ENCODE measurements at places on chromosomes 3 and 15.
A peak's percentile ranks its signal among the peaks of the same experiment; 100 is the strongest.

DNA sequence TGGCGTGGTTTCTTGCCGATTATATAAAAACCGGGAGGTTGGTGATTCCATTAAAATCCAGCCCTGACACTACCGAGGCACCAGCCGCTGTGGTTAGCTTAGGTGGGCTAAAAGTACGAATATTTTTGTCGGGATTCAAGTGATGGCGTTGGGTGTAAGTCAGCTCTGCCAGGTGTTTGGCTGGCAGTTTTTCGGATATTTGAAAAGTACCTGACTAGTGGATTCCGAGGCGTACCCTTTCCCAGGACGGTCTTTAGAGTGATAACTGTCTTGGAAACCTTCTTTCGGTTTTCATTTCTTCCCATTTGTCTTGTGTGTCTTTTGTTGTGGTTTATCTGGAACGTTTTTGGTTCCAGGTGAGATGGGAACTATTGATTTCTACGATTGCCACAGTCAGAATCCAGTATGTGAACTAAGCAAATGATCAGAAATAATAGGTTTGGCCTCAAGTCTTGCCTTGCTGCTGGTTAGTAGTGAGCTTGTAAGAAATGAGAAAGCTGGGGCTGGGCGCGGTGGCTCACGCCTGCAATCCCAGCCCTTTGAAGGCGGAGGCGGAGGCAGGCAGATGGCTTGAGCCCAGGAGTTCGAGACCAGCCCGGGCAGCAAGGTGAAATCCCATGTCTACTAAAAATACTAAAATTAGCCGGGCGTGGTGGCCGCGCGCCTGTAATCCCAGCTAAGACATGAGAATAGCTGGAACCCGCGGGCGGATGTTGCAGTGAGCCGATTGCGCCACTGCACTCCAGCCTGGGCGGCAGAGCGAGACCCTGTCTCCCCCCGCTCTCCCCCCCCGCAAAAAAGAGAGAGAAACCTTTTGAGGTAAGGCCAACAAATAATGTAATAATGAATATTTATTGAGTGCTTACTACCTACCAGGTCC, 1.4 kb downstream of the FYTTD1 start:
- peak; percentile 53 for DNase-seq

GRCh38 chr3:160226026-160226907, 1.0 kb downstream of the C3orf80 start:
- peak; percentile 40 for DNase-seq

- peak; percentile 73 for DNase-seq
Measured at GRCh38 chr3:58824285-58824684, 157.7 kb upstream of the FAM3D start.

DNA sequence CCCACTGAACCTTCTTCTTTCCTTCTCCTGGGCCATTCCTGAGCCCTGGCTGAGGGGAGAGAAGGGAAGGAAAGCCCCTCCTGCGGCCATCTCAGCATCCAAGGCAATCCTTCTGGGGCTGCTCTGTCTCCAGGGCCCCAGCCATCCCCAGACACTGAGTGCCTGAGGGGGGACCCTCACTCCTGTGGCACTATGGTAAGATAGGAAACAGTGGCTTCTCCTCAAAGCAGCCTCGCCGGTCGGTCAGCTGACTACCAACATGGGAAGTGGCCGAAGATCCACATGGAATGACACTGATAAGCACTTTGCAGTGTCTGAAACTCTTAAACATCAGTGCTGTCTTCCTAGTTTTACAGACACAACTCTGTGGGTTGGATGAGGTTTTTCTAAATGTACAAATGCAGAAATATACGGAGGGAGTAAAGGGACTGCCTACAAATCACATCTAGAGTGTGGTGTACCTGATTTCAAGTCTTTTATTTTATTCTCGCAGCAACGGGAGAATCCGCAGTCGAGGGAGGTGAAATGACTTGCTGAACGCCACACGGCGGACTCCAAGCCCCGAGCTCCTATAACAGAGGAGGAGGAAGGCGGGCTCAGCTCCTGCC, 973 bp upstream of the ITPKA start:
- no peak for DNase-seq

All from right hindlimb (tissue), 1 donor.